ENCODE measurements at places on chromosomes 4 and X.
A peak's percentile ranks its signal among the peaks of the same experiment; 100 is the strongest.

DNA sequence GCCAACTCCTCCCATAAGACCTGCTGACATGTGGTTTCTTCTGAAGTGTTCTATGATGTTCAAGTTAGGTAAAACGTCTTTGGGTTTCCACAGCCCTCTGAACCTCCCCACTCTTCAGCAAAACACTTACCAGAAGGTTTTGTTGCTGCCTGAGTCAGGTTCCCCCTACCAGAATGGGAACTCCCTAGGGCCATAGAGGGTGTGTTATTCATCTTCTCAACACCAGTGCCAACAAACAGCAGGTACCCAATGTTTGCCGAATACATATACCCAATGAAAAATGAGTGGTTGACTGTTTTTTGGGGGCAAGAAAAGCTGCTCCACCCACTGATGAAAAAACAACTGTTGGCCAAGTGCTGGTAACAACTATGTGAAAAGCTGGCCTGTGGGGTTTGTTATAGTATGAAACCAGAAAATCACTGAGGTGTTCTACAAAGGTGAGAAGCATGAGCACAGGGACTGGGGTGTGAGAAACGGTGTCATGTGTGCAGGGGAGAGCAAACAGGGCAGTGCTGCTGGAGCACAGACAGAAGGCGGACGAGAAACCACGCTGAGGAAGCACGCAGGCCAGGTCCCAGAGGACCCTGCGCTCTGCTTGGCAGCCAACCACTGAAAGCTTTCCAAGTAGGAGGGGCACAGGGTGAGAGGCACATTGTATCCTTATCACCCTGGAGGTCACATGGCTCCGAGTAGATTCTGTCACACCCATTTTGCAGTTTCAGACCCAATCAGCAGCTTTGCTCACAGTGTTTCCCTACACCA, 28.8 kb downstream of the ATP8A1 start:
- no peak for DNase-seq

DNA sequence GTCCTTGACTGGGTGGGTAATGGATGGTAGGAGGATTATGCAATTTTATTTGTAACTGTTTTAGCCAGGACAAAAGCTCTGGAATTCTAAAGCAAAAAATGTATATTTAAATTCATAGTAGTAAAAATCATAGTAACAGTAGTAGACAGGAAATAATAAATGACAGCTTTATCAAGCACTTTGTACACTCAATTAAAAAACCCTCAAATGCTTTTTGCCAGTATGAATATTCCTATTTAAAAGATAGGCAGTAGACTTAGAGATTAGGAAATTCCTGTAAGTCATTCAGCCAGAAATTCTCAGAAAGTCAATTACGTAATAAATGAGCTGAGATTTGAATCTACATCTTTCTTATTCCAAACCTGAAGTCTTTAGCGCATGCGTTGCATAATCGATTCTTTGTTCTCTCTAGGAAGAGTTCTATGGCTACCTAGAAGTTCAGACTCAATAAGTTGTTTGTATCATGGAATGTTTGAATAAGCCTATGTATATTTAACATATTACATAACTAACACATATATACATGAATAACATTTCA, 2.5 kb downstream of the AADAT start:
- no peak for DNase-seq

GRCh38 chr4:125961626-125962025, 646.9 kb downstream of the FAT4 start:
- DNase-seq = no peak

- no peak for DNase-seq
These were observed 64.9 kb downstream of the ABLIM2 start for GRCh38 chr4:8093587-8094274.

DNA sequence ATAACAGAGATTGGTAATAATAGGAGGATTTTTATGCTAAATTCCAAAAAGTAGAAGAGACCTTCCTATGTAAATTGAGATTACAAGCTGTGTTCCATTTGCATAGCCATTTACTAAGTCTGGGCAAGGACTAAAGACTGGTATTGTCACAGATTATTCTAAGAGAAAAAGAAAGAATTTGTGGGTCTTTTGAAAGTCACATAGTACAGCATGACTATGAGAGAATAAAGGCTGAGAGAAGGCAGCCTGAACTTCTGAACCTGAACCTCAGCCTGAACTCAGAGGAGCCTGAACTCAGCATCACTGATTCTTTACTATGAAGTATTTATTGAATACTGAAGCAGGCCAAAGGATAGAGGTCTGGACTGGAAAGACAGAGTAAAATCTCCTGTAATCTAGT, 297.5 kb downstream of the STPG2 start:
- no peak for DNase-seq

- no peak for DNase-seq
These were observed 16.7 kb downstream of the GPRIN3 start for GRCh38 chr4:89290727-89291516.

DNA sequence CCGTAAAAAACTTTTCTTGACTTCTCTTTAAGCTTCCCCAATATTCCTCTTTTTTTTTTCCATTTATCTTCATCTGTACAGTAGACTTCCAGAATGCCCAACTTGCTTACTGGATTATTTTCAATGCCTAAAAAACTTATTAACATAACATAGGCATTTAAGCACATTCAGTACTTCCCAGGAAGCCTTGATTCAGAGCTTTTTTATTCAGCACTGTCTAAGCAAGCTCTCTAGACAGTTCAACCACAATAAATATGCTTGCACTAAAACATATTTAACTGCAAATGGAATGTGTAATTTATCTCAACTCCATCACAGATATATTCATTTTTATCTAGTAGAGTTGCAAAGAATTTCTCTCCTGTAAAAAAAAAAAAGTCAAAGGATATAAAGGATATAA, 997.8 kb downstream of the ARAP2 start:
- no peak for DNase-seq

GRCh38 chr4:47577779-47578553, 92.9 kb downstream of the ATP10D start:
- no peak for DNase-seq

GRCh38 chrX:12999422-12999821, 24.5 kb downstream of the TMSB4X start:
- DNase-seq = no peak

DNA sequence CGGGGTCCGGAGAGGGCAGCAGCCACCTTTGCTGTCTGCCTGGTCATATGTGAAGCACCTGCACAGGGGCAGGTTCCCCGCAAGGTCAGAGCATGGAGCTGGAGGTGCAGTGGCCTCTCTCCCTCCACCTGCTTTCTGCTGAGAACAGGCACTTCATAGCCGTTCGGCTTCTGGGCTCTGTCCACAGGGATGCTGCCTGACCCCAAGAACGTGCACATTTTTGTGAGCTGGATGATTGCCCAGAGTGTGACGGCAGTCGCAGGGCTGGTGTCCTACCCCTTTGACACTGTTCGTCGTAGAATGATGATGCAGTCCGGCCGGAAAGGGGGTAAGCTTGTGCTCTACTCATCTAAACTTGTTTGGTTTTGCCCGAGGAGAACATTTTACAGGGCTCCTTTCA, 2.5 kb downstream of the SLC25A4 start:
- DNase-seq = no peak

GRCh38 chrX:72634331-72634730, 61.7 kb upstream of the HDAC8 start:
- DNase-seq = no peak

DNA sequence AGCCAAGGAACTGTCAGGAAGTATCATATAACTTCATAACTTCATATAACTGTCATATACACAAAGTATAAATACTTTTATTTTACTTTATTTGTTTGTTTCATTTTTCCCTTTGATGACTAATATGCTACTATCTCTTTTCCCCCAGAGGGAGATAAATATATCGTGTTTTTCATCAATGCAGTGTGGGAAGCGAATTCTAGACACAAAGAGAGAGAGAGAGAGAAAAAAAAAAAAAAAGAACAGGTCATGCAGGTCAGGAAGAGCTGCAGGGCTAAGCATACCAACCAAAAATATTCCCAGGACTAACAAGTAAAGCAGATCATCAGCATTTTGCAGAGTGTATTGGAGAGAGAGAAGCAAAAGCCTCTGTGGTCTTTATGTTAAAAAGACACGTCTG, 1849.2 kb downstream of the STIM2 start:
- no peak for DNase-seq

- DNase-seq = no peak
These were observed 83.6 kb downstream of the NBDY start for GRCh38 chrX:56812515-56813105.

DNA sequence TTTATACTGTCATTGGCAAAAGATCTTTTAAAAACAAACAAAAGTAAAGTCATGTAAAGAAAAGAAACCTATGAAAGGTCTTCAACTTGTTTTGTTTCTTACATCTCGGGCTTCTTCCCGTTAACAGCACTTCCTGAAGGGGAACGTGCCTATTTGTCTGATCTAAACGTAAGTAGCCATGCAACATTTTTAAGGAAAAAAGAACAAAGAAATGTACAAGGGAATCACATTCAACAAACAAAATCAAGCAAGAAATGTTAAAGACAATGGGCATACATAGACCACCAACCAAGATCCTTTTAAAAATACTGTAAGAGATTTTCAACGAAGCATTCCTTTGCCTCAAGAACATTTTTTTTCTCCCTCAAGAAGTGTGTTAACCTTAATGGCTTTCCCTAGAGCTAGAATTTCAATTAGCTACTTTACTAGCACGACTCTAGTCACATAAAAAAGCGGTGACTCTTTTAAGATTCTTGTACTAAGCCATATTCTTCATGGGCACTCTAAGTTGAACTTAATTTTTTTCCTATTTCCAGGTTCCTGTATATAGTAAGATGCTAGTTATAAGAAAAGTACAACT, 112.0 kb upstream of the TTC29 start:
- DNase-seq = no peak

DNA sequence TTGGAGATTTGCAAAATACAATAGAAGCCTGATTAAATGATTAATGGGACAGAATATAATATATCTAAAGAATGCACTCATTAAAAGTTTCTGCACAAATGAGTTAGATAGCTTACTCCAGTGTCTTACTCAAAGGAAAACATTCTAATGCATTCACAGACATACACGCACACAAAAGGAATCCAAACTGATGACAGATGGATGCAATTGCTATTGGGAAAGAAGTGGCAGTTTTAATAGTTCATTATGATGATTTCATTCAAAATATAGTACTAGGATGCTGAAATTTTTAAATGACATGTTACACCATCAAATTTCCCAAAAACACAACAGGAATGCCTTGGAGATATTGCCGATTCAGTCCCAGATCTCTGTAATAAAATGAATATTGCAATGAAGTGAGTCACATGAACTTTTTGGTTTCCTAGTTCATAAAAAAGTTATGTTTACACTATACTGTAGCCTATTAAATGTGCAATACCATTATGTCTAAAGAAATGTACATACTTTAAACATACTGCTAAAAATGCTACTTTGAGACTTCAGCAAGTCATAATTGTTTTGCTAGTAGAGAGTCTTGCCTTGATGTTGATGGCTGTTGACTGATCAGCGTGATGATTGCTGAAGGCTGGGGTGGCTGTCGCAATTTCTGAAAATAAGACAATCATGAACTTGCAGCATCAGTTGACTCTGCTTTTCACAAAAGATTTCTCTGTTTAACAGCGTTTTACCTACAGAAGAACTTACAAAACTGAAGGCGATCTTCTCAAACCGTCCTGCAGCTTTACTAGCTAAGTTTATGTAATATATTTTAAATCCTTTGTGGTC, 45.6 kb downstream of the BBS12 start:
- DNase-seq = no peak

- DNase-seq = no peak
These were observed 38.6 kb upstream of the MSMO1 start for GRCh38 chr4:165288639-165289422.

- DNase-seq = no peak
These were observed 86.4 kb downstream of the SHISA3 start for GRCh38 chr4:42483426-42484379.

- DNase-seq = no peak
These were observed 30.6 kb downstream of the ACTRT1 start for GRCh38 chrX:128021566-128021965.

- no peak for DNase-seq
These were observed 26.6 kb downstream of the ZRSR2 start for GRCh38 chrX:15816886-15817285.

DNA sequence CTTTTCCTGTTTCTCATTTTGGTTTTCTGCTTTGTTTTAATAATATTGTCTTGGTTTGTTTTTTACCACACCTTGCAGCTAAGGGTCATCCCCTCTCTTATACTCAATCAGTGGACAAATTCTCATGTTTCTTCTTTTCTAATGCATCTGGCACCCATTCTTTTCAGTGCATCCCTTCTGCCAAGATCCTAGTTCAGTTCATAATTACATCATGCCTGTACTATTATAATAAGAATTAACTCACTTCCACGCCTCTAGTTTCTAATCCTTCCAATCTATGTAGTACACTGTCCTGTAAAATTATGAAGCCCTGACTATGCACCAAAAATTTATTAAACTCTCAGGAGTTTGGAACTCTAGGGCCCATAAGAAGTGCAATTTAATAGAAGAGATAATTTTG, 126.1 kb downstream of the FAT4 start:
- DNase-seq = no peak

GRCh38 chrX:126658447-126658846, 105.8 kb upstream of the DCAF12L1 start:
- no peak for DNase-seq

GRCh38 chr4:10157478-10158332, 41.1 kb upstream of the WDR1 start:
- DNase-seq = peak; percentile 80

GRCh38 chr4:105059337-105059736, 87.3 kb upstream of the TET2 start:
- DNase-seq = no peak

- DNase-seq = no peak
These were observed 14.5 kb upstream of the CCNA2 start for GRCh38 chr4:121838136-121838535.

- DNase-seq = peak; percentile 53
These were observed 105.5 kb downstream of the ARHGAP10 start for GRCh38 chr4:147837435-147837834.

- DNase-seq = no peak
These were observed 8.4 kb upstream of the MTNR1A start for GRCh38 chr4:186563761-186564160.

DNA sequence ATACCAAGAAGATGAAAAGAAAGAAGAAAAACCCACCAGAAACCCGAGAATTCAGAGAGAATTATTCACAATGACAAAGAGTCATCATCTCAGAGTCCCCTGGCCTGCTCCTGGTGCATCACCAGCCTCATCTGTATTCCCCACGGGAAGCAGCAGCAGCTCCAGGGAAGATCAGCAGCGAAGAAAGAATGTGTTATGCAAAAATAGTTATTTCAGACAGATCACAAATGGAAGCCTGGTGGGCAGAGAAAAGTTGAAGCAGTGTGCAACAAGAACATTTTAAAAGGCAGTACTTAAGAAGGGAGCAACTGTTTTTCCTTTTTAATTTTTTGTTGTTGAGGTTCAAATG, 189.2 kb downstream of the PPP3CA start:
- DNase-seq = no peak

DNA sequence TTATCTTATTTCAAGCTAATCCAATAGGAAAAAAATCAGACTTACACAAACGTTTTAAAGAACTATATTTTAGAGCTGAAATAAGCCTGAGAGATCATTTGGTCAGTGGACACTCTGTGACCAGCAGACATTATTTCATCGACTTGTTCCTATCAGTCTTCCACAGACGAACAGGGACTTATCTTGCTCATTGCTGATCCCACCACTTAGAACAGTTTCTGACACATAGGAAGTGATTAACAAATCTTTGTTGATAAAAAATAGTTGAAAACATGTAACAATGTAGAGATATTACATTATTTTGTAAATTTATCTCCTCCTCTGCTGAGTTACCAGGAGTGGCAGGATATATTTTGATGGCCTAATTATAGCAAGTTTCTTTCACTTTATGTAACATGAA, 65.8 kb downstream of the TAPT1 start:
- no peak for DNase-seq

Data from HEK293T (cell line).